ENCODE measurements at places on chromosomes 5 and 9.

GRCh38 chr5:56159521-56159947 lies 73.6 kb downstream of the ANKRD55 start:
- peaks cover 9% of the 10 kb centered on the region for H3K4me1 ChIP-seq
- no peaks in the 10 kb centered on the region for H3K27me3 ChIP-seq
- H3K36me3 ChIP-seq: no peaks in the 10 kb centered on the region
- DNase-seq: no peak

GRCh38 chr5:55991768-55992486 lies 2.8 kb downstream of the IL6ST start:
- peak overlapping the region; percentile 5 for H3K27ac ChIP-seq
- DNase-seq: no peak
- H3K4me3 ChIP-seq: peak overlapping the region; percentile 98
- peaks cover 2% of the 10 kb centered on the region for H3K36me3 ChIP-seq
- H3K4me1 ChIP-seq: peaks cover 59% of the 10 kb centered on the region

GRCh38 chr9:30140407-30140806 lies 2244.0 kb upstream of the ACO1 start:
- DNase-seq: no peak
- no peaks in the 10 kb centered on the region for H3K36me3 ChIP-seq
- H3K27ac ChIP-seq: no peak overlapping the region
- no peaks in the 10 kb centered on the region for H3K4me1 ChIP-seq

GRCh38 chr9:93673839-93674334 lies 97.5 kb downstream of the PHF2 start:
- no peak overlapping the region for H3K4me3 ChIP-seq
- peak; percentile 69 for DNase-seq
- H3K27me3 ChIP-seq: no peaks in the 10 kb centered on the region
- H3K27ac ChIP-seq: no peak overlapping the region

DNA sequence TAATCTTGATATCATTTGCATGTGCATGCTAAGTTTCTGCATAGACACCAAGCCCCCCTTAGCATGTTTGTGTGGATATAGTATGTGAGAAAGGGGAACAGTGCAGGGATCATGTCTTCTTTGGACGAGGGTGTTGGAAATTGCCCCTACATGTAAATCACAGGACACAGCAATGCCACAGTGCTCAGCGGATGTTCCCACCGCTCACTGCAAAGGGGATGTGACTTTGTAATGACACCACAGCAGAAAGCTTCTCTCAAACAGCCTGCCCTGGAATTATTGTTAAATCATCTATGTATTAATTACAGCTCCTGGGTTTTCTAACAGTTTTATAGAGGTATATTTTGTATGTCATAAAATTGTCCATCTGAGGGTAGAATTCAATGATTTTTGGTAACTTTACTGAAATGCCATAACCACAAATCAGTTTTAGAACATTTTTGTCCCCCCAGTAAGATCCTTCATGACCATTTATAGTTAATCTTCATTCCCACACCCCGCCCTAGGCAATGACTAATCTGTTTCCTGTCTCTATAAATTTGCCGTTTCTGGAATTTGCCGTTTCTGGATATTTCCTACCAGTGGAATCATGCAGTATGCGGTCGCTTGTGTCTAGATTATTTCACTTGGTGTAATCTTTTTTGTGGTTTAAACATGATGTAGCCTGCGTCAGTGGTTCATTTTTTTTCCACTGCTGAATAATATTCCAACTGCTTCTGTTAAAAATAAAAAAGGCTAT lies 648.5 kb upstream of the WWC1 start:
- H3K27ac ChIP-seq: peak overlapping the region; percentile 82
- no peaks in the 10 kb centered on the region for H3K27me3 ChIP-seq
- no peaks in the 10 kb centered on the region for H3K36me3 ChIP-seq
- H3K4me1 ChIP-seq: peaks cover 44% of the 10 kb centered on the region
